ENCODE measurements at places on chromosomes 13 and 19.

- DNase-seq = peak; percentile 86
These were observed at the start of gene ZNF737 for GRCh38 chr19:20565321-20566018. TSS of gene ZNF737 (minus strand) at chr19:20565781. CDS start at chr19:20565640, 141 bp downstream.

DNA sequence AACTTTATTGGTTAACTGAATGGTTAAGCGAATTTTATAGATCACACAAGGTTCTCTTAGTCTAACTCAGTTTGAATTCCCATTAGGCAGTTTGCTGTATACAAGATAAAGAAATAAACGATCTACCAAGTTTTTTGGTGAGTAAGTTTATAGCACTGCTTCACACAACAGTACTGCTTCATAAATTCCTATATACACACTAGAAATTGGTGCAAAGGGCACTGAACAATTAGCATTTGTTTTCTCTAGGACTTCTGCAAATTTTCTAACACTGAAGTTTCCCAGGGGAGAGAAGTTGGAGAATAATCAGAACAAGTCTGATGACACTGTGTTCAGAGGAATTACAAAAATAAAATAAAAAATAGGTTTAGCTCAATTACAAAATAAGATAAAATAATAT, 1138.8 kb upstream of the PCDH9 start:
- DNase-seq = no peak

GRCh38 chr13:33004511-33004910, 11.7 kb upstream of the KL start:
- DNase-seq = no peak

DNA sequence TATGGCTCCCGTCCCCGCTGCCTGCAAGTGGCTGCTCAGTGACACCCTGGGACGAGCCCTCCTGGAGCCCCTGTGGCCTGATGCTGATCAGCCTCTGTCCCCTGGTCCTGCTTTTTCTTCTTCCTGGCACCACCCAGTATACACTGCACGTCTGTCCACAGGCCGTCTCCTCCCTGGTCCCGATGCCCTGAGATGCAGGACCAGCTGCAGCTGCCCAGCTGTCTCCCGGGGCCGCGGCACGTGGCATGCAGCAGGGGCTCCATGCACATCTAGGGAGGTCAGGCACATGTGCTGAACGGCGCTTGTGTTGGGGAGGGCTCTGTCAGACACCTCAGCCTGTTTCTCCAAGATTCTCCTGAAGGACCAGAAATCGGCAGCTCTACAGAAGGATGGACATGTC, 30.2 kb downstream of the ZFR2 start:
- DNase-seq = no peak

- no peak for DNase-seq
These were observed 38.9 kb downstream of the STOML3 start for GRCh38 chr13:38951525-38952313.

DNA sequence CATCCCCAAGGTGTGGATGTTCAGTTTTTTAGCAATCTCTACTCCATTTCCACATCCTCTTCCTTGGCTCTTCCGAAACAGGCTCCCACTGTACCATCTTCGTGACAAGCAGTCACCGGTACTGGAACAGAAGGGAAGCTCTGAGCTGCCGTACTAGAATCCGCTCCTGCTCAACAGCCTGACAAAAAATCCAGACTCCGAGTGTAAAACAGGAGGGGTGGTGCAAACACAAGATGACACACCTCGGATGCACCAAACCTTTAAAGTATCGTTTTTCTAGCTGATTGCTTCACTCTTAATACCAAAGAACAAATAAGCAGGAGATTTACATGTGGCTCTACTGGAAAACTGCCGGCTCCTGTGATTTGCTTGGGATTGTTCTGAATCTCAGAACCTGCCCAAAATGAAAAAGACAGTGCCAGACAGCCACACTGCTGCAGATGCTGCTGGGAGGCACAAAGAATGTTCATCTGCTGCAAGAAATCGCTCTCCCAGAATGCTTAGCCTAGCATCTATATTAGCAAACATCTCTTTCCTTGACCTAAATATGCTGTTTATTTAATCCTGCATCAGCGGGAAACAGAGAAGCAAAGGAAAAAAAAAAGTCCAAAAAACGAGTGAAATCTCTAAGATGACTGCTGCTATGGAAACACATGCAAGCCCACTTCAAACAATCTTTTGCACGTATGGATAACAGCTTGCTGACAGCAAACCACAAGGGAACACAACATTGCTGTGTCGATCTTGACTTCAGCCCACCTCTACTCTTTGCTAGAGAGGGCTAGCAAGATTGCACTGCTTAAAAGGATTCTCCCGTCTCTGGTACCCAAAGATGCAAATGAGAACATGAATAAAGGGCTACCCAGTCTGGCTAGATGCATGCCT, 38.0 kb upstream of the DOCK9 start:
- DNase-seq = no peak

DNA sequence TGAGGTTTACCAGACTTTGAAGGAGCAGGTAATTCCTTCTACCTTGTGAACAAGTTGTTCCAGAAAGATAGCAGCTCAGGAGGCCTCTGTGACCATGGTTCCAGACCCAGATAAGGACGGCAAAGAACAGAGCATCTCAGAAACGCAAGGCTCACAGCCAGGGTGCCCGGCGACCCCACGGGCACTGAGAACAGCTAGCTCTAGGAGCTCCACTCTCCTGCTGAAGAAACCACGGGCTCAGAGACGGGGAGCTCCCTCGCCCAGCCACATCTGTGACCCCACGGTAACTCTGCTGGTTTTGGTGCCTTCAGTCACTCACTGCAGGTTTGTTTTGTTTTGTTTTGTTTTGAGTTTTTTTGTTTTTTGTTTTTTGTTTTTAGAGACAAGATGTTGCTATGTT, 16.0 kb upstream of the NCCRP1 start:
- no peak for DNase-seq

GRCh38 chr19:41701401-41702075, 6.9 kb upstream of the CEACAM5 start:
- DNase-seq = no peak

GRCh38 chr13:48842316-48842715, 133.4 kb upstream of the FNDC3A start:
- no peak for DNase-seq

- DNase-seq = no peak
These were observed 12.2 kb downstream of the LAIR1 start for GRCh38 chr19:54352546-54352945.

Measured in activated naive CD8-positive, alpha-beta T cell treated with anti-CD3 and anti-CD28 coated beads, Interleukin-2, amount 50 U/mL, for 16 hours (primary cell).